ENCODE measurements at places on chromosomes 13 and 19.

DNA sequence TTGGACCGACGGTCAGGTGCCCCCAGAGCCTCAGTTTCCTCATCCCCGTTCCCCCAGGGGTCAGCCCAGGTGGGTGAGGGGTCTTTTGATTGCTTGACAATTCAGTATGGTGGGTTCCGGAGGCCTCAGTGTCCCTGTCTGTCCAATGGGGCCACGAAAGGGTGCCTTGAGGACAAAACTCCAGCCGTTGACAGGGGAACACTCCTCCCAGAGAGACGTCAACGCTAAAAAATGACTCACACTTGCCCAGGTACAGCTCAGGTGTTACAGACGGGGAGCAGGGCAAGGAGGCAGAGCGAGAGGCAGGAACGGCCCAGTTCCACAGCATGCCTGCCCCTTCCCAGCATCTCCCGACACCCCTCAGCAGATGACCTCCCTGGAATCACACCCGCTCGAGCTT, 1.8 kb downstream of the TNFAIP8L1 start:
- no peak for DNase-seq

DNA sequence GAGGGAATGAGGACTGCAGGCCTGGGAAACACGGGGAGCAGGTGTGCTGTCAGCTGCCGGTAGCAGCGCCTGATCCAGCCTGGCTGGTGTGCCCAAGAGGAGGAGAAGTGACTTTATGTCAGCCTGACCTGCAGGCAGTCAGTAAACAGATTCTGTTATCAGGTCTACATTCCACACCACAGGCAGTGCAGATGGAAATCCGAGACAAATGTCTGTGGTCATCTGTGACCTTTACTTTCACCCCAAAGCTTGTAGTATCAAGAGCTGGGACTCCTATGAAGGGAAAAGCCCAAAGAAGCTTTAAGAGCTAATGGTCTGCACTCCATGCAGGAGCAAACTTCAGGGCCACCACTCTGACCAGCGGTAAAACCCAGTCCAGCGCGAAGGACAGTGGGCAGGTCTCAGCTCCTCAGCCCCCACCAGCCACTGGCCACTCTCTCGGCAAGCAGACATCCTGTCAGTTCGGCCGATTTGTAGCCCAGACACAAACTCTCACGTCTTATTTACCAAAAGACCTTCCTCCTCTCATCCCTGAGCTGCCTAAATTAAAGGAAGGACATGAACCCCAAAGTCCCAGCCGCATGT, 7.7 kb downstream of the EPS15L1 start:
- no peak for DNase-seq

GRCh38 chr13:109336730-109337129, 449.7 kb downstream of the IRS2 start:
- DNase-seq: no peak

- DNase-seq: no peak
Measured at GRCh38 chr19:47100290-47100689, 13.3 kb downstream of the ZC3H4 start.

DNA sequence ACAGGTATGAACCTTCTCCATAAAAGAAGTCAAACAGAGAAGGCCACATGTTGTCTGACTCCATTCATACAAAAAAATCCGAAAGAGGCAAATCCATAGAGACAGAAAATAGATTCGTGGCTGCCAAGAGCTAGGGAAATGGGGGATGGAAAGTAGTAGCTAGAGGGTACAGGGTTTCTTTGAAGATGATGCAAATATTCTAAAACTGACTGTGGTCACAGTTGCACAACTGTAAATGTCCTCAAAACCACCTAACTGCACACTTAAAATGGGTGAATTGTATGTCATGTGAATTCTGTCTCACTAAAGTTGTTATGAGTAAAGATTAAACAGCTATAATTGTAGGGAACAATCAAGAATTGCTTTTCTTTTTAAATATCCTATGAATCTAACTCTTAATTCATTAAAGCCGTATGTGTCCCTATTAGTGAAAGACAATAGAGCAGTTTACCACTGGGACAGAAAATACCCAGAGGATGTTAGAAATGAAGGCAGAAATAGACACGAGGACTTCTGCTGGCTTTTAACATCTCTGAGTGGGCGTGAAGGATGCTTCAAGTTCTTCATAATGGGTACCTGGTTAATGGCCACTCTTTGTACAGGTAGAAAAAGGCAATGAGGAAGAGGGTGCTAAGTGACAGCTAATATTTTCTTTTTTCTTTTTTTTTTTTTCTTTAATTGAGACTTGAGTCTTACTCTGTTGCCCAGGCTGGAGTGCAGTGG, 21.2 kb downstream of the INSR start:
- no peak for DNase-seq

All from CD4-positive, alpha-beta T cell treated with Interleukin-17A for 4 hours (primary cell).